ENCODE measurements at places on chromosomes 5 and 9.

GRCh38 chr9:110427497-110428104, 89.9 kb upstream of the TXNDC8 start:
- DNase-seq = peak; percentile 44

GRCh38 chr5:28691526-28691925, 1653.1 kb upstream of the CDH9 start:
- DNase-seq = no peak

DNA sequence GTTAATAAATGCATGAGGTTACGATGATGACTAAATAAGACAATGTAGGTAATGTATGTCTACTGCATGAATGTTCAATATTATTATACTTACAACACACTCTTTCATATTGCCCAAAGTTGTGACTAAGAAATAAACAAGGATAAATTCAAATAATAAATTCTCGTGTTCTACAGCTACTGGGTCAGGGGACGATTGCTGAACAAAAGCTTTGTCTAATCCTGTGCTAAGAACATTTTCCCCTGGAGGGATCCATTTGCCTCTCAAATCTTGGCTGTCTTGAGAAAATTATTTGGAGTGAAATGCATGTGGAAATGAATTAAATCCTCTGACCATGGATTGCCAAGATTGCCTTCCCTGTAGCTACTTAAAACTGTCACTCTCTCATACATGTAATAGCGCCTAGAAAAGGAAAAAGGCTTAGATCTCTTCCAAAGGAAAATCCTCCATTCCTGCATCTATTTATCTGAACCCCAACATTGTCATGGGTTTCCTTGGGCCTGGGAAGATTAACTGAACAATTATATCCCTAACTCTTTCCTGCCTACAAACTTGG, 893.8 kb upstream of the ACO1 start:
- DNase-seq = no peak

- DNase-seq = no peak
Observed at GRCh38 chr9:133507246-133507965, 17.4 kb downstream of the MYMK start.

- no peak for DNase-seq
Observed at GRCh38 chr9:133528001-133528875, 3.5 kb upstream of the MYMK start.

GRCh38 chr5:68027519-68027918, 188.0 kb upstream of the PIK3R1 start:
- no peak for DNase-seq

DNA sequence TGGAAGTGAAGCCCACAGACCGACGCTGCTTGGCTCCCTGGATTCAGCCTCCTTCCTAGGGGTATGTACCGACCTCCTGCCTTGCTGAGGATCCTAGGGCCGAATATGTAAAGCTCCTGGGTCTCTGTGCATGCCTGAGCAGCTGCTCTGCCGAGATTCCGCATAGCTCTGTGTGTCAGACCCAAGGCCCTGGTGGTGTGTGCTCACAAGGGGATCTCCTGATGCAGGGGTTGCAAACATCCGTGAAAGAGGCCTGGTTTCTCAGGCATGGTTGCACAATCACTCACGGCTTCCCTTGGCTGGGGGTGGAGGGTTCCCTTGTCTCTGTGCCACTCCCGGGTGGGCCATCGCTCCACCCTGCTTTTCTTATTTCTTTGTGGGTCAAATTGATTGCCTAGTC, 19.9 kb upstream of the SVEP1 start:
- DNase-seq = no peak

DNA sequence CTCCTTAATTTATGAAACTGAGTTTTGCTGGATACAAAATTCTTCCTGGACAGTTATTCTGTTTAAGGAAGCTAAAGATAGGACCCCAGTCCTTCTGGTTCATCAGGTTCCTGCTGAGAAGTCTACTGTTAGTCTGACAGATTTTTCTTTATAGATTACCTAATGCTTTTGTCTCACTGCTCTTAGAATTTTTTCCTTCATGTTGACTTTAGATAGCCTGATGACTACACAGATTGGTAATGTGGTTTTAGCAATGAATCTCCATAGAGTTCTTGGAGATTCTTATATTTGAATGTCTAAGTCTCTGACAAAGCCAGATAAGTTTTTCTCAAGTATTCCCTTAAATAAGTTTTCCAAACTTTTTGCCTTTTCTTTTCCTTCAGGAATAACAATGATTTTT, 419.7 kb downstream of the CDH10 start:
- DNase-seq = no peak

DNA sequence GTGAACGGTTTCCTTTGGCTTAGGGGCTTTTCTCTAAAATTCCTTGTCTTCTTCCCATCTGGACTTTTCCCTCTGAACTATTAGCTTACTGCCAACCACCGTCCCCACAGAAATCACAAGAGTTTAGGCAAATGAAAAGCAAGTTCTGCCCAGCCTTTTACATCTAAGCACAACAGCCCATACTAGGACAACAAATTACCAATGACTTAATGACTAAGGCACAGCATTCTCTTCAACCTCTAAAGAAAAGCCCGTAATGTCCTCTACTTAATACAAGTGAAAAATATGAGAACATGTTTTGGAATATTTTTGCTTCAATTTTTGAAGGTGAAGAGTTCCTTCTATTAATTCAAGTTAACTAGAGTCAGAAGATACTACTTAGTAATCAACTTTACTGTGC, 1.2 kb downstream of the ZBTB5 start:
- no peak for DNase-seq

DNA sequence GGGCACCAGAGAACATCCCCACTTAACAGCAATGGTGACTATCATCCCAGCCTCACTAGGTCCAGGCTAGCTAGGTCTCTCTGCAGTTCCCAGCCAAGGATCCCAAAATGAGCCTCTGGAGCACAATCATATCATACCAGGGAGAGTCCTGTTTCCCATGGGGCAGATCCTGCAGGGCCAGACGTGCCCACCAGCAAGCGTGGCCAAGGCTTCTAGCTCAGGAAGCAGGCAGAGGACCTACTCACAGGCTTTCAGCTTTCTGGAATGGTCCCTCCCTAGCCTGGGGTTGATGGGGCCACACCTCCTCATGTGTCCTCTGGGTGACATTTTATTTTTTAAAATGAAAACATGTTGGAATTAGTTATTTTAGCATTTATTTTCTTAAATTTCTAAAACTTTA, 45.7 kb upstream of the PITX1 start:
- DNase-seq = no peak

- no peak for DNase-seq
Observed at GRCh38 chr9:136377341-136378169, 4.1 kb upstream of the CARD9 start.

DNA sequence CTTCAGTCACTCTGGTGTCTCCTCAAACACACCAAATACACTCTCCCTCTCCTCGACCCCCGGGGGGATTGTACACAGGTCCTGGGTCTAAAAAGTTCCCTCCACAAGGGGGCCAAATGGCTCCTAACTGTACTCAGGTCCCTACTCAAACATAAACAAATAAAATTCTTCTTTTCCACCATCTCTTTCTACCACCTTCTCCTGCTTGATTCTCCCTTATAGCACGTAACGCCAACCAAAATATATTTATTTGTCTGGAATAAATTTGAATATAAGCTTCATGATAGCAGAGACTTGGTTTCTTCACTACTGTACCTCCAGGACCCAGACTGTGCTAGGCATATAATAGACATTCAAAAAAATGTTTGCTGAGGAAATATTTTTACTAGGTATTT, 21.4 kb downstream of the ZNF608 start:
- DNase-seq = no peak
